ENCODE measurements at places on chromosomes 11 and 22.

- DNase-seq: no peak
Measured at GRCh38 chr11:71200761-71201160, 51.6 kb downstream of the SHANK2 start.

DNA sequence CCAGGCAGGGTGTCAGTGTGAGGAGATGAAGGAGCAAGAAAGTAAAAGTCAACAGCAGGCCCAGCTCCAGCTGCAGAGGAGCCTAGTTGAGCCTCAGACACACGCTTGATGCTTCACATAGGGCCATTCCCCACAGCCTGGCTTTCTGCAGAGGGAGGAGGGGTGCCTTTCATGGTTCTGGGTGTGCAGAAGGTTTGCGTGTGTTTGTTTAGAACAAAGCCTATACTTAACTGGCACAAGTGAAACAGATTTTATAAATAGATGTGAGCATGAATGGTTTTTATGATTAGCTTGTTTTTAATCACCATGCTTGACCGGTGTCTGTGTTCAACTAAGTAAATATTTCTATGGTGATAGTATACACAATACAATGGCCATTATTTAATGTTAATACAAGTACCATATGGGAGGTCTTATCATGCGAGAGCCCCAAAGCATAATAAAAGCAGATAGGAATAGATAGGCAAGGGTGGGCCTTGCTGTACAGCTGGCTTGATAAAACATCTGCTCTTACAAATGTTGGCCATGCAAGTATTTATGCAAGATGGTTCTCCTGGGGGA lies 290.2 kb downstream of the ETS1 start:
- DNase-seq: peak; percentile 92

DNA sequence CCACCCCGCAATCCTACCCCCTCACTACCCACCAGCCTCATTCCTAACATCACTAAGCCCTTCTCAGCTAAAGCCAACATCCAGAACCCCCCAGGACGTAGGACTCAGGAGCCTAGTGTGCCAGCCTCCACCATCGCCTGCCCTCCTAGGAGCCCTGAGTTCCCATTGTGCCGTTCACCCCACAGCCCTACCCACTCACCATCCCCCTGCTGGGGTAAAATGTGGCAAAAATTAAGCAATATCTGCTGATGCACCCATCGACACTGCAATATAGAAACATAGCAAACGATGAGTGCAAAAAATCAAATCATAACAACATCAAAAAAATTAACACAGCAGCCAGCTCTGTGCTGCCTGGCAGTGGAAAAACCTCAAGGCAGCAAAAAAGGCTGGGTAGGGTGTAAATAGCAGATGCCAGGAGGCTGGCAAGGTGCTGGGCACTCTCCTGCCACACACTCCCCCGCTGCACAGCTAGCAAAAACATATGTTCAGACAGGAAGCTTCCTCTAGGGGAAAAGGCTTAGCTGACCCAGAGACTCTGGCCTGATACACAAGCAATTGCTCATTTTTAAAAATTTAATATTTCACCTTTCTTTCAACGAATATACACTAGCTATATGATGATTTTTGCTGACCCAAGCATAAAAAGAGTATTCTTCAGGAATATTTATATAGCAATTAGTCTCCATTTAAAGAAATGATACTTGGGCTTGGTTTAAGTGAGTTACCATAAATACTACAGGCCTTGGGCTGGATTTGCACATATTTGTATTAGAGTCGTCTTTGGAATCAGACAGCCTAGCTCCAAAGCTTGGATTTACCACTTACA lies 33.8 kb downstream of the PRDM10 start:
- no peak for DNase-seq

- DNase-seq: peak; percentile 84
Measured at GRCh38 chr11:95652002-95652472, 137.5 kb downstream of the FAM76B start.

GRCh38 chr11:59283825-59284772 lies 71.4 kb upstream of the MPEG1 start:
- peak; percentile 37 for DNase-seq

DNA sequence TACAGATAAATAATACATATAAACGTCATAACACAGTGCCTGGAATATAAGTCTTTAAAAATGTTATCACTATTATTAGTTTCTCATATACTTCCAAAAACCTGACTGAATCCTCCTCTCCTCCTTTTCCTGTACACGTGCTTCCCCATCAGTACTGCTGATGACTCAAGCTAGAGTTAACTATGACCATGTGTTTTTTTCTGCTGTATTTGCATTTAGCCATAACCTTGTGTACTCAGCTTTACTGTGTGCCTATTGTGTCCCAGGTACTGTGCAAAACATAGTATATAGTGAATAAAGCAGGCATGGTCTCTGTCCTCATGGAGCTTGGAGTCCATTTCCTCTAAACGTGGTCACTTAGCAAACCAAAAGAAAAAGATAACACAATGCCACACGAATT lies 56.5 kb upstream of the ARHGAP32 start:
- no peak for DNase-seq

Measured in COR-L47 (cell line).